Stomach (tissue), 19 donors: ENCODE measurements at places on chromosomes 2 and 18.
A peak's percentile ranks its signal among the peaks of the same experiment; 100 is the strongest.

GRCh38 chr18:427005-427404, 73.5 kb downstream of the COLEC12 start:
- DNase-seq: peak; percentile 62

GRCh38 chr2:212863185-212863588, 288.2 kb downstream of the IKZF2 start:
- DNase-seq: peak; percentile 33

DNA sequence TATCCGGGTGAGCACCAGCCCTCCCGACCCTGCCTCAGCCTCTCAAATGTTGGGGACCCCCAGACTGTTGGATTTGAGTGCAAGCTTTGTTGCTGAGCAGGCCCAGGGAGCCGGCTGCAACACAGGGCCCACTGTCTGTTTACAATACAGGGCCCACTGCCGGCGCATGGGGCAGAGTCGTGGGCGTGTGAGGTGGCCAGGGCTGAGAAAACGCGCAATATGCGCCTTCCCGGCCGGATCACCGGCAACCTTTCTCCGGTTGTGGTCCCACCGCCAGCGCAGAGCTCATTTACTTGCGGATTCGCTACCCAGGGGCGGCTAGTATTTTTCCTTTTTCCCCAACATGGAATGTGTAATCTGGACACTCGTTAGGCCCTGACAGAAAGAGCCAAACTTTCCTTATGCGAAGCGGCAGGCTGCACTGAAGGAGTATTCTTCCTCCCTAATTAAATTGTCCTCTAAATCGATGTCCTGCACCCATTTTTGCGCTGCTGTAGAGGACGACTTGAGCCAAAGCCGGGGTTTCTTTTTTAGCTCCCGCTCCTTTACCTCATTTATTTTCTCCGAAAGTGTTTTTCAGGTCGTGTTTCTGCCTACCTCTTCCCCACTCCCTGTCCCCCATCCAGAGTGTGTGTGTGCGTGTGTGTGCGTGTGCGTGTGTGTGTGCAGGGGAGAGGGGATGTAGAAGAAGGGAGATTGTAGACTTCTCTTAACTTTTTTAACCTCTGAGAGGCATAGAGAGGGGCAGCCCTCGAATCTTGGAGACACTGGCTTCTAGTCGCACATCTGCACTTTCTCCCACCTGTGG, 2.7 kb downstream of the OTX1 start:
- peak; percentile 8 for DNase-seq

DNA sequence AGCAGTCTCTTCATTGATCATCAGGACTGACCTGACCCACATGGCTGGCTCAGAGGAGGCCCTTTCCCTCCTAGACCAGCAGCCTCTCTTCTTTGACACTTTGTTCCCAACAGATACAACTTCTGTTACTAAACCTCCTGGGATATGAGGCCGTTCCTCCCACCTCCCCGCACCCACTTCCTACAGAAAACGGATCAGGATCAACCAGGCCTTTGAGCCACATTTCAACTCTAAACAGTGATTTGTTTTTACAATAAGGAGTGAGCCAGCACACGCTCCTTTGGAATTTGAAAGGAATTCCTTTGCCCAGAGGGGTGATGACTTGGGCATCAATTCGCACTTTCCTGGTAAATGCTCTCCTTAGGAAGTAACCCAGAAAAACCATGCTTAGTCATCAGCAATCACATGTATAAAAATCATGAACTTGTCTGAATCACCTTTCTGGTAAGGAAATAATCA, 180.4 kb downstream of the FAM124B start:
- no peak for DNase-seq

GRCh38 chr2:71285706-71286105, 45.9 kb upstream of the ZNF638 start:
- no peak for DNase-seq
